ENCODE measurements at places on chromosomes 4 and X.

- DNase-seq: no peak
Observed at GRCh38 chr4:76235407-76235806, 16.1 kb upstream of the FAM47E start.

GRCh38 chrX:24561121-24561520 is 86.0 kb downstream of the PCYT1B start:
- no peak for DNase-seq

- DNase-seq: no peak
Observed at GRCh38 chrX:9927698-9928482, 39.3 kb upstream of the CLDN34 start.

DNA sequence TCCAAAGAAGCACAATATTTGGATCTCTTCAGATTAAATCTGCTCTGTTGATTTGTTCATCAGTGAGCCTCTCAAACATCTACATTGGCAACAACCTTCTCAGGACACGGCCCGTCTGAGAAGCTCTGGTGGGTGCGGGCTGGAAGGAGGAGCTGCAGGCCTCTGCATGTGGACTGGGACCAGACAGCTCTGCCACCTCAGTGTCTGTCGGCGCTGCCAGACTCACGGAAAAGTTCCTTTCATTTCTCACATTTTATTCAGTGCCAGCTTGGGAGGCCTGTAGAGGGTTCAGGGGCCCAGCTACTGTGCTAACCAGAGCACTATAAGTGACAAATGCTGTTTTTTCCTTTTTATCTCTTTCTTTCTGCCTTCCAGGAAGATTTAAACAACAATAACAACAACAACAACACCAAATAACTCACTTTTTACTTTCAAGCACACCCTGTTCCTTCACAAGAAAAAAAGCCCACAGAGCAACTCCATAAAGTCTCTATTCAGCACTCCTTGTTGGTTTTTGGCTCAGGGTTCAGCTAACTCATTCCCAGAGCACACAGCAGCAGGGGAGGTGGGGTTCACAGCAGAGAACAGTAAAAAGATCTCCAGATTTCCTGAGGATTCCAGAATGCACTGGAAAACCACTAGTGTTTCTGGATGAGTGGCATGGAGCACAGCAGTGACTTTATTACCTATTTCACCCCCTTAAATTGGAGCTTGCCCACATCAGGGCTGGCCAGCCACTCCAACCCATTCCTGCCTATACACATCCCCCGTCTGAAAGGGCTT is 23.2 kb upstream of the HOPX start:
- DNase-seq: no peak

DNA sequence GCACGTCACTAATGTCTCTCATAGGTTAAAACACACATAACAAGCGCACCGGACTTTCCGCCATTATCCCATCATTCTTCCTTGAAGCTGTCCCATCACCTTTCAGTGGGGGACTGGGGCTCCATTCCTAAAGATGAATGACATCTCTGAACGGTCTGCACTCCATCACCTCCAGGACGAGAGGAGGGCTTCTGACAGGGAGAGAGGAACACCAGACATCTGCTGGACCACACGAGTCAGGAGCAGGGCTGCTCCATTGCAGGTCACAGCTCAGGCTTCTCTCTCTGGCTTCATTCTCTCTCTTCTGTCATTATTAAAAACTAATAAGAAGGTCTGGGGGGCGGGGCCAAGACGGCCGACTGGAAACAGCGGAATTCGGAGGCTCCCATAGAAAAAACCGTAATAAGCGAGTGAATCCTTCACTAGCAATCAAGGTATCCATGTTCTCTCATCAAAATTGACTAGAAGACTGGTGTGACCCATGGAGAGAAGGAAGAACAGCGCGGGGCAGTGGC is 289.8 kb downstream of the LDB2 start:
- no peak for DNase-seq

GRCh38 chrX:154082396-154083125 is 15.0 kb downstream of the MECP2 start:
- no peak for DNase-seq

DNA sequence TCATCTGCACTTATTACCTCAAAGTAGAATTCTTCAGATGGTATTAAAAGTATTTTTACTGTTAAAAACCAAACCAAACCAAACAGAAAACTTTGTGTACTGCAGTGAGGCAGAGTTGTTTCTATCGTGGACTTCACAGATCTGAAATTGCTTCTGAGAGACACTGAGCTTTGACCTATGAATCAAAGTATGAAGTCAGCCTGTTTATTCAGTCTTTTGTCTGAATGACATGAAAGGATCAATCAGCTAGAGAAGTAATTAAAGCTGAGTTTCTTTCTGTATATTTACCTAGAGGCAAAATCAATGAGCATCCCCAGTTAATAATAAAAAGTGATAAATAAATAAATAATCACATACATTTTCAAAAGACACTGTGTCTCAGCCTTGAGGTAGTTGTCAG is 2121.0 kb downstream of the PCDH7 start:
- no peak for DNase-seq

- no peak for DNase-seq
Observed at GRCh38 chr4:152267811-152268210, 268.1 kb downstream of the FBXW7 start.

DNA sequence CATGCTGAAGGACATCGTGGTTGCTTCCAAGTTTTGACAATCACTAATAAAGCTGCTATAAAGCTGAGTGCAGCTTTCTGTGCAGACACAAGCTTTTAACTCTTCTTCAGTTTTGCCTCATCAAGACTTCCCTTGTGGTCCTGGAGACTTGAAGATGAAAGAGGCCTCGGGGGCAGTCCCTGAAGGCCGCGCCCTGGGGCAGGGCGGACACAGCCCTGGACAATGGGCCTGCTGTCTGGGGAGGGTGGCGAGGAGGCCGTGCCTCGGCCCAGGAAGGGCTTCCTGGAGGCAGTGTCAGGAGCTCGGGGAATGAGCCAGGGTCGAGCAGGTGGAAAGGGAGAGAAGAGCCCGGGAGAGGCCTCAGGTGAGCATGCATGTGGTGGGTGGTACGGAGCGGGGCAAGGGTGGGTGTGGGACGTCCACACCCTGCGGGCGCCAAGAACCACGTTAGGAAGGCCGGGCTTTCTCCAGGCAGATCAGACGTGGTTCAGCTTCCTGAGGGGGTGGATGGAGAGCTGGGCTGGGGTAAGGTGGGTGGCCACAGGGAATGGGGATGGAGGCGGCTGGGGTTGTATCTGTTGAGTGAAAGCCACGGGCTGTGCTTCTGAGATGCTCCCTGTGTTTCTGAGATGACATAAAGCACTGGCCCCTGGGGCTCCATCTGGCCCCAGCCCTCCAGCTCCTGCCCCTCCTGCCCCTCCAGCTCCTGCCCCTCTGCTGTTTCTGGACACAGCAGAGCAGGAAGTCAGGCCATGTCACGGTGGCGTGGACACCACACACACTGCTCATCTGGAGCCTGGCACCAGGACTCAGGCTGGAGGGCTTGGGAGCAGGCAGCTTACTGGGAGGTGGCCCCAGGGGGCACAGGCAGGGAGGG is 21.5 kb downstream of the ADRA2C start:
- DNase-seq: no peak

- DNase-seq: no peak
Observed at GRCh38 chr4:63729519-63729918, 679.7 kb downstream of the TECRL start.

- no peak for DNase-seq
Observed at GRCh38 chrX:10011991-10012390, 44.8 kb downstream of the CLDN34 start.

- no peak for DNase-seq
Observed at GRCh38 chrX:24982306-24982965, 33.3 kb downstream of the ARX start.

- no peak for DNase-seq
Observed at GRCh38 chrX:74420196-74421035, 877 bp upstream of the SLC16A2 start.

GRCh38 chr4:63583561-63583960 is 825.7 kb downstream of the TECRL start:
- DNase-seq: no peak

DNA sequence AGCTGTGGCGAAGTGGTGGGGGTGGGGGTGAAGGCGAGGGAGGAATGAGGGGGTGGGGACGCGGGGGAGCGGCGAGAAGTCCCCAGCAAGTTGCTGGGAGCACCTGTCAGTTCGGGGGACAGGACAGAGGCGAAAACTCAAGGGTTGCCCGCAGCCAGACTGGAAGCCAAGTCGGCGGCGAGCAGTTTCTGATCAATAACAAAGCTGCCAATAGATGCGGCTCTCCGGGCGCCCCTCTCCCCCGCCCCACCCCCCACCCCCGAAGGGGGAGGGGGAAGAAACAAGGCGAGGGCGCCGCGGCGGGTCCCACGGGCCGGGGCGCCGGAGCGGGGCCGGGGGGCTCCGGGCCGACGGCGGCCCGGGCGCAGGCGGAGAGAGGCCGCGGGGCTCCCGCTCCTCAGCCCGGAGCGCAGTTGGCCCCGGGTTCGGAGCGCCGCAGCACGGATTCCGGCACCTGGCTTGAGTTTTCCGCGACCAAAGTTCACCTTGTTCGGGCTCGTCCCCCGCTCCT is 379 bp downstream of the PDGFC start:
- no peak for DNase-seq

DNA sequence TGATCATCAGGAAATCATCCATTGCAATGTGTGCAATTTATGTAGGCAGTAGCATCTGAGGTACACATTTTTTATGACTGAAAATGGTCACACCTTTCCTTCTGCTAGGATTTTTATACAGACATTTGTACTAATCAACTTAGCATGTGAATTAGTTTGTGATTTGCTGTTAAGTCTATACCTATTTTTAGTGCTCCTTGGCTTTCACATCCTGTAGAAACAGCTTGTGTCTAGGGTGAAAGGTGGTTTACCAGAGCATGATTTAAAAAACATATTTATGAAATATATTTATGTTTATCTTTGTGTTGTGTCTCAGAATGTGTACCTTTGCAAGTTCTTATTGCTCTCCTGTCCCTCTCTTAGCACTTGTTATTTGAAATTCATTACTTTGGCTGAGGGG is 916.0 kb downstream of the TECRL start:
- no peak for DNase-seq

- no peak for DNase-seq
Observed at GRCh38 chrX:104523858-104524257, 42.1 kb upstream of the IL1RAPL2 start.

DNA sequence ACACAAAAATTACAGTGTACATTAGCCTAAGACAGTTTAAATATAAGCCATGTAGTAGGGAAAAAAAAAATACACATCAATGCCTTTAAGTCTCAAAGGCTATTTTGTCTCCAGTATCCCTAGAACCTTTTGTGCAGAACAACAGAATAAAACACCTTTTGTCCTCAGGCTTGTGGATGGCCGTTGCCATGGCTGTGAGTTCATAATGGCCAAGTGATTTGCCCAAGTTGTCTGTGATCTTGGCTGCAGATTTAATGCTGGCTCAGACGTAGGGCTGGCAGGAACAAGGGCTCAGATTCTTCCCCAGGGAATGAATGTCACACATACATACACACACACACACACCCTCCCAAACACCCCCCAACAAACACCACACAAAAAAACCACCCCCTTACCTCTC is 25.3 kb downstream of the GPM6B start:
- DNase-seq: no peak

GRCh38 chrX:132214518-132214917 is 4.7 kb downstream of the RAP2C start:
- DNase-seq: no peak

GRCh38 chr4:152643153-152644035 is 36.4 kb downstream of the TMEM154 start:
- DNase-seq: no peak

DNA sequence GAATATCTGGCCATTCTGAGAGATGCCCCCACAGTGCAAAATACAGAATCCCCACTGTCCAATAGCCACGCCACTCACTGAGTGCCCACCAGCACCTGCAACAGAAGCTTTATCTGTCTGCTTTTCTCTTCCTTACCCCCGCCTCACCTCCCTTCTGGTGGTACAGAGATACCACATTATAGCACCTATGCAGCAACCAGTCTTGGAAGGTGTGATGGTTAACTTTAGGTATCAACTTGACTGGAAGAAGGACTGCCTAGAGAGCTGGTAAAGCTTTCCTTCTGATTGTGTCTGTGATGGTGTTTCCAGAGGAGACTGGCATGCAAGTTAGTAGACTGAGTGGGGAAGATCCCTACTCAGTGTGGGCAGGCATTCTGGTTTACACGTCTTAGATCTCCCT is 61.8 kb upstream of the TXK start:
- DNase-seq: no peak

GRCh38 chr4:101707596-101707995 is 82.9 kb upstream of the BANK1 start:
- no peak for DNase-seq

DNA sequence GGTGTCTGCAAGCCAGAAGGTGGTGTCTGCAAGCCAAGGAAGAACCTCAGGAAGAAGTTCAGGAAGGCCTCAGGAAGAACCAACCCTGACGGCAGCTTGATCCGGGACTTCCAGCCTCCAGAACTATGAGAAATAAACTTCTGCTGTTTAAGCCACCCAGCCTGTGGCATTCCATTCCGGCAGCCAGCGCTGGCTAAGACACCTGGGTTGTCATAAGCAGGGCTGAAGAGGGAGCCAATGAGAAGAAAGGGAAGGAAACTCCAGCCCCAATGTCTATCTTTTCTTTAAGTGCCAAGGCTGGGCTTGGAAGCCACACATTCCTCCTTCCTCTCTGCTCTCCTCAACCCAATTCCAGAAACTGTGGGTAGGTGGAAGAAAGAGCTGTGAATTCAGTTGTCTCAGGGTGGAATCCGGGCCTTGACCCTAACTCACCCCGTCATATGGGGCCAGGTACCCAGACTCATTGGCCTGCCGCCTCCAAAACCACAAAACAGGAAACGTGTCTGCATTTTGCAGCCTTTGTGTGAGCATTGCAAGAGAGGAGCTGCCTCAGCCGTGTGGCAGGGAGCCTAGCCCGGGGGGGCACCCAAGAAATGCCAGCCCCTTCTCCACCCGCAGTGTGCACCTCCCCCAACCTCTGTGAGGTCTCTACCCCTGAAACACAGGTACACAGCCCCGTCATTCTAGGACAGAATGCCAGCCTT is 26.8 kb downstream of the CRMP1 start:
- no peak for DNase-seq

GRCh38 chr4:25722964-25723363 is 67.3 kb downstream of the SLC34A2 start:
- no peak for DNase-seq

GRCh38 chrX:65633826-65634225 is 33.6 kb upstream of the MSN start:
- no peak for DNase-seq

GRCh38 chrX:47623540-47624027 is 3.9 kb upstream of the SYN1 start:
- no peak for DNase-seq

- no peak for DNase-seq
Observed at GRCh38 chr4:80306260-80306659, 29.3 kb upstream of the CFAP299 start.

- no peak for DNase-seq
Observed at GRCh38 chr4:88341227-88342192, 37.1 kb upstream of the HERC6 start.

DNA sequence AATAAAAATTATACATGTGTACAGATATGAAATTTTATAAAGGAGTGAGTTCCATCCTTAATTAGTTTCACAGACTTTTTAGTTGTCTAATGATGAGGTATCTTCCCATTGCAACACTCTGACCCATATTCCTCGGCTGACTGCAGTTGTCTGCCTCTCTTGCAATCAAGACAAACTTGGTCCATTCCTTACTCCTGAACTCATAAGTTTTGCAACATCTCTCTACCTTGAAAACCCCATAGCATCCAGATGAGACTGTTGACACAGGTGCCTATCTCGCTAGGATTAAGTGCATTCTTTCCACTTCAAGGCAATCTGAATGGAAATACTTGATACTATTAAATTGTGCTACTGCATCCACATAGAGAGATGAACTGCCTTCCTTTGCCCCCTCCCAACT is 2.3 kb downstream of the XKRX start:
- DNase-seq: no peak

- no peak for DNase-seq
Observed at GRCh38 chr4:138835832-138836533, 179.6 kb upstream of the NOCT start.

All from stimulated activated CD8-positive, alpha-beta memory T cell treated with anti-CD3 and anti-CD28 coated beads, Interleukin-7, amount 100 ng/mL, for 1 hour (primary cell).